Stimulated activated CD4-positive, alpha-beta T cell treated with anti-CD3 and anti-CD28 coated beads, TNF-alpha, amount 100 ng/mL, for 48 hours (primary cell): ENCODE measurements at places on chromosomes 11 and 22.

GRCh38 chr22:39239561-39240423 is 5.0 kb downstream of the PDGFB start:
- no peak for DNase-seq

DNA sequence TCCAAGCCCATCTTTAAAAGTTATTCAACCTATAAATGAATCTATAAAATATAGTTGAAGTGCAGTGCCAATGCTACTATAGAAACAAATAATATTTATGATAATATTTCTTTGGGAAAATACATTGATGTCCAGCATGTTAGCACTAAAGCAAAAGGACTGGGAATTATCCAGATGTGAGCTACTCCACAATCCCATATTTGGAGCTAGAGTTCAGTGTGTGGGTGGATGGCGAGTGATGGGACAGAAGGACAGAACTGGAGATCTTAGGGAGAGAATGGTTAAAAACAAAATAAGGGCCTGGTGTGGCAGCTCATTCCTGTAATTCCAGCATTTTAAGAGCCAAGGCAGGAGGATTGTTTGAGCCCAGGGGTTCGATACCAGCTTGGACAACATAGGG is 216.8 kb downstream of the TMEM135 start:
- DNase-seq = no peak

- DNase-seq = no peak
Measured at GRCh38 chr11:28860893-28861292, 752.7 kb downstream of the METTL15 start.

DNA sequence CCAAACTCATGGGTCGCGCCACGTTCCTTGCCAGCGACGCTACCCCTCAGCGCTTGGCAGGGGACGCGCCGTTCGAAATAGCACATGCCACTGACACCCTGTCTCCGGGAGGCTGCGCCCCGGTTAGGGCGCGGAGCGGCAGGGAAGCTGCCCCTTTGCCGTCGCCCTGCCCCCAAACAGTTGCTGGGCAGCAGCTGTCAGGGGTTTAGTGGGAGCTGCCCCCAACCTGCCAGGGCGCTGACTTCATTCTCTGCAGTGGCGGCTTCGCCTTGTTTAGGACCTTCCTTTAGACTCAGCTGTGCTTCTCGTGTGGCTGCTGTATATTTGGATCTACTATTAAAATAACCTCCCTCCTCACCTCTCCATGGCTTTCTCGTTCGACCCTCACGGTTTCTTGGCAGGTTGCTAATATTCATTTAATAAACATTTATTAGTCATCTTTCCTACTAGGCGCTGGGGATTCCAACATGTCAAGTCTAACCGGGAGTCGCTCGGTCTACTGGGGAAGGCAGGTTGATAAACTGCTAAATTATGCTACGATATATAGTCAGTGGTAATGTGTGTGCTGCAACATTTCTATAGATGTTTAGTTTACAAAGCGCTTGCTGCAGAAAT is 782 bp downstream of the TMEM109 start:
- no peak for DNase-seq

DNA sequence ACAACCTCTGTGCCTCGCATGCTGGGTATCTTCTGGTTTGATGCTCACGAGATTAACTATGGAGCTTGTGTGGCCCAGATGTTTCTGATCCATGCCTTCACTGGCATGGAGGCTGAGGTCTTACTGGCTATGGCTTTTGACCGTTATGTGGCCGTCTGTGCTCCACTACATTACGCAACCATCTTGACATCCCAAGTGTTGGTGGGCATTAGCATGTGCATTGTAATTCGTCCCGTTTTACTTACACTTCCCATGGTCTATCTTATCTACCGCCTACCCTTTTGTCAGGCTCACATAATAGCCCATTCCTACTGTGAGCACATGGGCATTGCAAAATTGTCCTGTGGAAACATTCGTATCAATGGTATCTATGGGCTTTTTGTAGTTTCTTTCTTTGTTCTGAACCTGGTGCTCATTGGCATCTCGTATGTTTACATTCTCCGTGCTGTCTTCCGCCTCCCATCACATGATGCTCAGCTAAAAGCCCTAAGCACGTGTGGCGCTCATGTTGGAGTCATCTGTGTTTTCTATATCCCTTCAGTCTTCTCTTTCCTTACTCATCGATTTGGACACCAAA is 516 bp downstream of the OR52J3 start:
- DNase-seq = no peak

DNA sequence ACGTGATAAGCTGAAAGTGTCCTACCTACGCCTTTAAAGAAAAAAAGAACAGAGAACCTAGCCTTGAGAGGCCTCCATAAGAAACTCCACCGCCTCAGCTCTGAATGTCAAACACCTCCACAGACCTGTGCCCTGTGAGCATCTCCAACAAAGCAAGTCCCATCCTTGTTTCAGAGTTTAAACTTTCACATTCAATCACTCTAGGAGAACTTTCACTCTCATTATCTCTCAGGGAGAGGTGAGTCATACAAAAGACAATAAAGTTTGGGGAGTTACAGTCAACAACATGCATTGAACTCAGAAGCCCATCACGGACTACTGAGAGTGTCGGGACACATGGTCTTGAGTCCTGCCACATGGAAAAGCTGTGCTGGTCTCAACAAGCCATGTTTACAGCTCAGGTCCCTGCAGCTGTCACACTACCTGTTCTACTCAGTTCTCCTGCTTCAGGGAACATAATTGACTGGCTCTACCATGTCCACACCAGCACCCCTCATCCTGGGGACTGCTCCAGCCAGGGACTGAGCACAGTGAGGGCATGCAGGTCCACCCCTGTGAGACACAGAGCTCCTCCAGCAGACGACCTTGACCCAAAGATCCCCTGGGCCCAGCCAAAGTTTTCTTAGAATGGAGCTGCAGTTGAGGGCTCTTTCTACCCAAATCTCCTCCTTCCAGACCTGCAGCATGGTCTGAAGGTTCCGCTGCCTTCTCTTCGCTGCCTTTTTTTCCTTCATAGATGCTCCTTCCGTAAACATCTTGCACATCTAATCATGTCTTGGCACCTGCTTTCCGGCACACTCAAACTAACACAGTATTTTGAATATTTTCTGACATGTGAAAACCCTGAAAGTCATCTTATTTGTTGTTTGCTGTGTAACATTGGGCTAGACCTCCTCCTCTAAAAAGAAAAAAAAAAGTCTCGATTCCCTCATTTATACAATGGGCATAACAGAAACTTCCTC is 114.9 kb downstream of the ETS1 start:
- DNase-seq = peak; percentile 54

- no peak for DNase-seq
Measured at GRCh38 chr11:45655012-45655283, 10.5 kb downstream of the CHST1 start.

GRCh38 chr22:39206491-39206890 is 38.3 kb downstream of the PDGFB start:
- DNase-seq = no peak

DNA sequence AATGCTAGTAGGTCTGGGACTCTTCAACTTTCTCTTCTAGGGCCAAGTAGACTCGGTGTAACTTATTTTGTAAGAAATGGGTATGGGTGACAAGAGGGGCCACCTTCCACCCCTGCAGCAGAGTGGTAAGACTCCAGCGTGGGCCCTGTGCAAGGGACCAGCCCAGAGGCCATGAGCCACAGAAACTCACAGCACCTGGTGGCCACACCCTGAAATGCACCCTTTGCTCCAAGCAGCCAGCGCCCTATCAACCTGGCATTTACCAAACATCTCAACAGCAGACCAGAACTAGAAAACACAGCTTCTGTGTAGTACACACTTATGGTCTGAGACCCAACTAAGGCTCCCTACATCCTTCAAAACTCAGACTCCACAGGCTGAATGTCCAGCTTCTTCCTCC is 5.7 kb downstream of the CDCA5 start:
- peak; percentile 40 for DNase-seq

- DNase-seq = no peak
Measured at GRCh38 chr11:35927104-35927503, 16.8 kb upstream of the LDLRAD3 start.
